ENCODE measurements at places on chromosomes 4 and X.

- DNase-seq: no peak
These were observed 2.2 kb upstream of the MSANTD1 start for GRCh38 chr4:3246458-3247398.

GRCh38 chr4:185713272-185713671, 98.7 kb downstream of the SORBS2 start:
- no peak for DNase-seq

GRCh38 chr4:113050837-113051236, 1.4 kb downstream of the ANK2 start:
- no peak for DNase-seq

DNA sequence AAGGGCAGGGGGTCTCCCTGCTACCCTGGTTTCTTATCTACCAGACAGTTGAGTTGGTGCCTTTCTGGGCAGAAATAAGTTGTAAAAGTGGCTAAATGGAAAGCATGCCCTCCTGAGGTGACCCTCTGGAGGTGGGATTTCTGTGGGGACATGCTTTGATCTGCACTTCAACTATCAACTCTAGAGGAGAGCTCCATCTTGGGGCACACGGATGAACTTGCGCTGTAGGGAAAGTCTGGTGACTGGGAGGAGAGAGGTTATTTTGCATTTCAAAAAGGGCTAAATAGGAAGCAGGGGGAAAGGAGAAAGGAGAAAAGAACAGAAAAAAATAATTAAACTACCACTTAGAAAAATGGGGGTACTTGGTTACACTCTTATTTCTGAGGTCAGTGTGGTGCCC, 12.7 kb upstream of the RHOXF2B start:
- DNase-seq: no peak

DNA sequence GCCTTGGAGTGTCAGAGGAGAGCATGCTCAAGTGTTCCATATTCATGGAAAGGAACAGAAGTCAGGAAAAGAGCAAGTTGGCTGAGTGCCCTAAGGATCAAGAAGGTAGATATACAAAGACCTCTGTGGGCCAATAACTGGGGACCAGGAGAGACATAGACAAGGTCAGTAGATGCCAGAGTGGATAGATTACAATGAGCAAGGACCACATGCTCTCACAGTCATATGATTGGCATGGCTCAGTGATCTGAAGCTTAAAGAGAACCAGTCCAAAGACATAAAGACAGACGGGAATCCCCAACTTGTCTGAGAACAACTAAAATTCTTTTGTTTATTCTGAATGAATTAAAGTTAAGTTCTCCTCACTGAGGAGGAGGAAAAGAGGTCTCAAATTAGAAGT, 289.7 kb downstream of the HS3ST1 start:
- DNase-seq: no peak
